Adrenal gland (tissue), 19 donors: ENCODE measurements at places on chromosomes 16 and 17. TPM values are rescaled to one million over a fixed set of nuclear protein-coding genes. Genes with fewer than 3 reads are reported as not detected.

Gene KCNAB3
- polyA plus RNA-seq = 0.27 TPM

Gene ST6GALNAC1
- not detected for polyA plus RNA-seq

Gene TMIGD1
- polyA plus RNA-seq = not detected

Gene LRRC75A
- polyA plus RNA-seq = 40.1 TPM

Gene CDH3
- polyA plus RNA-seq = 0.16 TPM

Gene STX1B
- polyA plus RNA-seq = 1.2 TPM

Gene TMC5
- 0.20 TPM for polyA plus RNA-seq

Gene CTRL
- polyA plus RNA-seq = 3.2 TPM

Gene CCDC154
- not detected for polyA plus RNA-seq

Gene KCTD2
- 20.6 TPM for polyA plus RNA-seq

Gene NOTUM
- polyA plus RNA-seq = 0.40 TPM

Gene GABARAP
- 694 TPM for polyA plus RNA-seq

Gene ITGAX
- 3.7 TPM for polyA plus RNA-seq

Gene MSRB1
- 21.5 TPM for polyA plus RNA-seq

Gene TP53TG3
- polyA plus RNA-seq = not detected

Gene HMOX2
- polyA plus RNA-seq = 36.1 TPM

Gene PRSS36
- polyA plus RNA-seq = 8.2 TPM

Gene KPNB1
- 45.3 TPM for polyA plus RNA-seq

Gene TOP2A
- 1.2 TPM for polyA plus RNA-seq

Gene CALB2
- polyA plus RNA-seq = 17.8 TPM

Gene ZNF263
- polyA plus RNA-seq = 26.4 TPM

Gene TNP2
- not detected for polyA plus RNA-seq

Gene METTL22
- 67.1 TPM for polyA plus RNA-seq

Gene AMDHD2
- polyA plus RNA-seq = 3.1 TPM

Gene TP53TG3B
- not detected for polyA plus RNA-seq

Gene CTRB1
- not detected for polyA plus RNA-seq

Gene KRTAP9-2
- polyA plus RNA-seq = not detected

Gene AATK
- 0.73 TPM for polyA plus RNA-seq

Gene GRAP
- polyA plus RNA-seq = 8.4 TPM

Gene ZDHHC7
- polyA plus RNA-seq = 34.8 TPM

Gene CAVIN1
- 79.8 TPM for polyA plus RNA-seq

Gene SCO1
- 6.1 TPM for polyA plus RNA-seq

Gene ITGAD
- polyA plus RNA-seq = 0.09 TPM

Gene SDR42E2
- not detected for polyA plus RNA-seq

Gene LLGL1
- 27.8 TPM for polyA plus RNA-seq

Gene ZNF19
- polyA plus RNA-seq = 2.6 TPM

Gene PIRT
- 0.84 TPM for polyA plus RNA-seq

Gene KRTAP4-3
- polyA plus RNA-seq = not detected

Gene TEX14
- 0.81 TPM for polyA plus RNA-seq

Gene TPSD1
- 0.24 TPM for polyA plus RNA-seq
